ENCODE measurements at places on chromosomes 16 and 17. TPM values are rescaled to one million over a fixed set of nuclear protein-coding genes. Genes with fewer than 3 reads are reported as not detected.

The CD300E gene
- total RNA-seq: not detected

The ZSCAN10 gene
- not detected for total RNA-seq

The HOXB3 gene
- 4.0 TPM for total RNA-seq

The ITGAD gene
- total RNA-seq: not detected

The KRT12 gene
- 0.34 TPM for total RNA-seq

The PYCARD gene
- 103 TPM for total RNA-seq

The TRIM16 gene
- 45.0 TPM for total RNA-seq

The RHBDF1 gene
- total RNA-seq: 26.0 TPM

The KRT32 gene
- not detected for total RNA-seq

The HP gene
- not detected for total RNA-seq

The ACACA gene
- 88.7 TPM for total RNA-seq

The ZNF423 gene
- 0.69 TPM for total RNA-seq

The CACNA1H gene
- 1.7 TPM for total RNA-seq

The PIPOX gene
- total RNA-seq: 2.9 TPM

The ABCC11 gene
- not detected for total RNA-seq

The DCTPP1 gene
- total RNA-seq: 13.4 TPM

The NECAB2 gene
- total RNA-seq: 3.7 TPM

The GDPD1 gene
- 4.7 TPM for total RNA-seq

The APOBR gene
- total RNA-seq: not detected

The PYDC1 gene
- total RNA-seq: not detected

The ORC6 gene
- total RNA-seq: 10.5 TPM

The SSTR5 gene
- total RNA-seq: not detected

The HEATR3 gene
- 22.4 TPM for total RNA-seq

The CMTM4 gene
- total RNA-seq: 28.0 TPM

The TP53TG3B gene
- total RNA-seq: not detected

The NLGN2 gene
- 3.1 TPM for total RNA-seq

The HS3ST6 gene
- total RNA-seq: not detected

The HSD17B2 gene
- not detected for total RNA-seq

The CSH2 gene
- not detected for total RNA-seq

The SHISA6 gene
- total RNA-seq: not detected

The CSH1 gene
- total RNA-seq: not detected

All from melanocyte of skin (primary cell).